Activated naive CD4-positive, alpha-beta T cell (primary cell): ENCODE measurements at places on chromosomes 16 and 17.

DNA sequence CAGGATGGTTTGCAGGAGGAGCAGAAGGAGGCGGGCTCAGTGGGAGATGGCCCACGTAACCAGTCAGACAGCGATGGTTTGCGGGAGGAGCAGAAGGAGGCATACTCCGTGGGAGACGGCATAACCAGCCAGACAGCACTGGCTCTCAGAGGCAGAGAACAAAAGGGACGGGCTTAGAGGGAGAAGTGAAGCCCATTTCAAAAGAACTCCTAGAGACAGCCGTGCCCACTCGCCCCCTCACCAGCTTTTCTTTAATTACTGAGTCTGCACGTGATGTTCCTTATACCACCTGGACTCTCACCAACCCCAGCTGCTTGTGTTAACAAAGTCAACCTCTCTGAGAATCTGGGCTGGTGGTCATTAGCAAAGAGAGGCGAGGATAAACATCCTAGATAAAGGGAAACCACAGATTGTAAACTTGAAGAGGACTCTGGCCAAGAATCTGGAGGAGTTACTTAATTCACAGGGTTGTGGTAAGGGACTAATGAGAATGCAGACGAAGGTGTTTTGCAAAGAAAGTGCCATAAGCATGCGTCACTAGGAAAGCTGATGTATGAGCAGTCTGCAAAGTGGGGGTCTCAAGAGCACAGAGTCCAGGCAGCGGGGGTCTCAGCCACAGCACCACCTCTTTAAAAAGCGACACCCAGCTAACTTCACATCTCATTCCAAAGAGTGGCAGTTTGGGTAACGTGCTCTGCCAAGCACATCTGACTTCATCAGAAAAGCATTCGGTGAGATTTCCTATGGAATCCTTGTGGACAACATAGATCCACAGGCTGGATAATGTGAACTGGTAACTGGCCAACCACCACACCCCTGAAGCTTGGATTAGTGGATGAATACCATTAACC lies 51.7 kb downstream of the NXN start:
- no peak for DNase-seq

GRCh38 chr17:50657627-50658026 lies 22.9 kb downstream of the ABCC3 start:
- no peak for DNase-seq

DNA sequence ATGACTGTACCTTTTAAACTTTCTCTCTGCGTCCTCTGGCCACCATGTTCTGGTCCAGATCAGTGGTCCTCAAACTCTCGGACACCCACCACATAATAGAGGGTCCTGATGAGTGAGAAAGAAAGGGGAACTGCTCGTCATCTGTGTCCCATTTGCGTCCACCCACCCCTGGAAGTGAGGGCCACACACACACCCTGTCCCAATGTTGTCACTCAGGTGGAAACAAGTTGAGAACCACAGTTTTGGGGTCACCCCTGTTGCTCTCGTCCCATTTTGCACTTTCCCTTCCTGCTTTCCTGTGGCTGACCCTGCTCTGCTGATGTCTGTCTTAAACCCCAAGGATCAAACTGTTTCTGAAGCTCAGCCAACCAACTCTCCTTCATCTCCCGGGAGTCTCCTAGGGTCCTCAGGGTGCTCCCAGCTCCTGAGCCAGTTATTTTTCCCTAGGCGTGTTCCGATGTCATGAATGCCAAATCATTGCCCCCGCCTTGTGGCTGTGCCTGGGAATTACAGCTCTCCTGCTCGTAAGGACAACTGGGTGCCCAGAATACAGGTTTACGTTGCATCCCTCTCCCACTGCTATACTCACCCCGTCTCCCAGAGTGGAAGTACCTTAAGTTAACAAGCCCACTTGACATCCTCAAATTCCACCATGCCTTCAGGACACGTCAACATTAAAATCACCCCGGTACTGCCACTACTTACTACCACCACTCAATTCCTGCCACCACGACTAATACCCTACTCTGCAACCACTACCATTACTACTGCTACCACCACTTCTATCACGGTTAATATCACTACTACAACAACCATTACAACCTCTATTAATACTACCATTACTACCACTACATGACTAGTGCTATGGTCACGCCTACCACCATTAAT lies 26.0 kb upstream of the HNF1B start:
- no peak for DNase-seq

DNA sequence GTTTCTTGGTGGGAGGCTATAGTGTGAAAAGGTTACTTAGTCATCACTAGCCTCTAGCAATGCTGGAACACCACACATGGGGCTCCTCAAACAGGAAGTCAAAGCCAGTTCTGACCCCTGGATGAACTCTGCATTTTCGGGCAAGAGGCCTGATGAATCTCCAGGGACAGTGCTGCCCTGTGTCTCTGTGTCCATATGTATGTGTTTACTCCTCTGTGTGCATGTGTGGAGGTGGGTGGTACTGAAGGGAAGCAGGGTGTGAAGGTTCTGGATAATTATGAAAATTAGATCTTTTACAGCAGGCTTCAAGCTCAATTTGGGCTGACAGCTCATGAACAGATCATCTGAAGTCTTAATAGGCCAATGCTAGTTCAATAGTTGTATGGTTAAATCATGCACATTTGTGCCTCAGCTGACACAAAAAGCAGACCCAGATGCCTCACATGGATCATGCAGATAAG lies 133.6 kb downstream of the SNX11 start:
- DNase-seq: no peak
